Astrocyte (in vitro differentiated cells and primary cell): ENCODE measurements at places on chromosomes 16 and 17. TPM values are rescaled to one million over a fixed set of nuclear protein-coding genes. Genes with fewer than 3 reads are reported as not detected.

DNA sequence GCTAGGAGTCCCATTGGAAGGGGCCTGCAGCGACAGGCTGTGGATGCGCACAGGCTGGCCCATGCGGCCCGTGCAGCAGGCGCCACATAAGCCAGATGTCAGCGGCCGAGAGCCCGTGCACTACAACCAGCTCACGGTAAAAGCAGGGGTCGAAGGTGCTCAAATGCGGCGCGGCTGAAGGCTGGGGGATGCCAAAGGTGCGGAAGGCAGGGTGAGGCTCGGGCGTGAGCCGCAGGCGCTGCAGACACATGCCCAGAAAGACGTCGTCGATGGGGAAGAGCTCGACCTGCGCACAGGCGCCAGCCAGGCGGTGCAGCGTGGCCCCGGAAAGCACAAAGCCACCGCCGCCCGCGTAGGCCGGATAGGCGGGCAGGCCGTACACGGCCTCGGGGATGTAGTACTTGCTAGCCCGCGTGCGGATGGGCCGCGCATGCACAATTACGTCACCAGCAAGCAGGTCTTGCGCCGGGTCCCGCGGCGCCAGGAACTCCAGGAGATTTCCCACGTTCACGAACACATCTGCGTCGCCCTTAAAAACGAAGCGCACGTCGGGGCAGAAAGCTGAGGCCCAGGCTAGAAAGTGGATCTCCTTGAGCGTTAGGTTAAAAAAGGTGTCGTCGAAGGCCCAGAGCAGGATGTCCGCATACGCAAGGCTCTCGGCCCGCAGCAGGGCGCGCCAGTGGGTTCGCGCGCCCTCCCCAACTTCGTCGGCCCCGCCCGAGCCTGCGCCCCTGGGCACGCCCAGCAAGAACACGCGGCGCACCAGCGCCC is 1.3 kb downstream of the B3GNT9 start:
- peaks cover 2% of the 10 kb centered on the region for H3K4me1 ChIP-seq
- DNase-seq: no peak
- H3K27me3 ChIP-seq: peaks cover 10% of the 10 kb centered on the region
- H3K4me3 ChIP-seq: no peak overlapping the region
- no peak overlapping the region for H3K27ac ChIP-seq

Gene ZFHX3
- total RNA-seq: 18.0 and 19.7 TPM in 2 replicates

DNA sequence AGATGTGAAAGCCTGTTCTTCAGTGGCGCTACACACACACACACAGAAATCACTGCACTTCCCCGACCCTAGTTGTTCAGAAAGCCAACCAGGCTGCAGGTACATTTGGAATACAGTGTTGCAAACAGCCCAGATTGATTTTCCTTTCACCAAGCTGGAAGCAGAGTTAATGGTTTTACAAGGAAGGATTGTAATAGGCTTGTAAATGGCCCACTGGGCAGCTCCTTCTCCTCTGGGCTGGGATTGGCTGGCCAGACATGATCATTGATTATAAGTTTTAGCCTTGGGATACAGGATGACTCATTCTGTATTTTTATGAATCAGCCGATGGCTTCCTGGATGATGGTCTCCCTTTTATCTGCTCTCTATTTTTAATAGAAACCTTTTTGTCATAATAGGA is 2.5 kb downstream of the VAT1L start:
- H3K4me1 ChIP-seq: peaks cover 13% of the 10 kb centered on the region
- no peak overlapping the region for H3K27ac ChIP-seq
- no peaks in the 10 kb centered on the region for H3K36me3 ChIP-seq
- H3K27me3 ChIP-seq: peaks cover 5% of the 10 kb centered on the region

Gene AURKB
- total RNA-seq: 3.7 and 7.6 TPM in 2 replicates

Gene EVPLL
- not detected in 2 replicates for total RNA-seq

Gene TBC1D26
- 0.14 and 0.77 TPM in 2 replicates for total RNA-seq

Gene CIITA
- not detected in 2 replicates for total RNA-seq

DNA sequence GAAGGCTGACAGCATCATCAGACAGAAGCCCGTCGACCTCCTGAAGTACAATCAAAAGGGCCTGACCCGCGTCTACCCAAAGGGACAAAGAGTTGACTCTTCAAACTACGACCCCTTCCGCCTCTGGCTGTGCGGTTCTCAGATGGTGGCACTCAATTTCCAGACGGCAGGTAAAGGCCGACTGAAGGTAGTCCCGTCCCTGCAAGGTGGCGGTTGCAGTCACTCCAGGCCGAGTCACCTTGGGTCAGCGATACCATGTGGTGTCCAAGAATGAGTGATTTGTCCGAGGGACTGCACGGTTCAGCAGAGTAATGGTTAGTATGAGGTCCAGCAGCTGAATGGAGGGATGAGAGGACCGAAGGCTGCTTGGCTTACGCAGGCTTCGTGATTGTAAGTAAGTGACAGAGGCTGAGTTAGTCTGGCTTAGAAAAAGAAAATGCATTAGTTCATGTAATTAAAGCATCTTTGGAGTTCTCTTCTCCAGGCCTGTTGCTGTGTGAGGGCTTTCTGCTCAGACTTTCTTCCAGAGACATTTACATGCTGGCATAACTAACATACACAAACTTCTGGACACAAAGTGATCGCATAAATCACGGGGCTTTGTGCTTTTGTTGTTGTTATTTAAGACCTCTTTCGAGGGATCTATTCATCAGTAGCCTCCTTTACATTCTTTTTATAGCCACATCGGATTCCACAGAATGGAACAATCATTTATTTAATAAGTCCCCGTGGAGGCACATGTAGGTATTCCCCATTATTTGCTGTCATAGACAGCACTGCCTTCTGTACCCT is 74.9 kb downstream of the SDR42E1 start:
- H3K36me3 ChIP-seq: no peaks in the 10 kb centered on the region
- H3K27ac ChIP-seq: no peak overlapping the region

- H3K4me3 ChIP-seq: no peak overlapping the region
- peaks cover 42% of the 10 kb centered on the region for H3K4me1 ChIP-seq
- peaks cover 13% of the 10 kb centered on the region for H3K36me3 ChIP-seq
- no peak for DNase-seq
- no peaks in the 10 kb centered on the region for H3K27me3 ChIP-seq
Observed at GRCh38 chr17:7218758-7219157, 878 bp downstream of the DLG4 start.

GRCh38 chr17:81345228-81346089 is 49.8 kb upstream of the BAHCC1 start:
- no peaks in the 10 kb centered on the region for H3K27me3 ChIP-seq
- peak; percentile 78 for DNase-seq
- peaks cover 39% of the 10 kb centered on the region for H3K4me1 ChIP-seq
- H3K36me3 ChIP-seq: no peaks in the 10 kb centered on the region
- peak overlapping the region; percentile 84 for H3K27ac ChIP-seq

- no peaks in the 10 kb centered on the region for H3K27me3 ChIP-seq
- H3K4me1 ChIP-seq: peaks cover 19% of the 10 kb centered on the region
- H3K4me3 ChIP-seq: peak overlapping the region; percentile 62
- peak overlapping the region; percentile 34 for H3K27ac ChIP-seq
Observed at GRCh38 chr17:39753514-39754160, 15.9 kb downstream of the GRB7 start.
